ENCODE measurements at places on chromosomes 12 and 14.

DNA sequence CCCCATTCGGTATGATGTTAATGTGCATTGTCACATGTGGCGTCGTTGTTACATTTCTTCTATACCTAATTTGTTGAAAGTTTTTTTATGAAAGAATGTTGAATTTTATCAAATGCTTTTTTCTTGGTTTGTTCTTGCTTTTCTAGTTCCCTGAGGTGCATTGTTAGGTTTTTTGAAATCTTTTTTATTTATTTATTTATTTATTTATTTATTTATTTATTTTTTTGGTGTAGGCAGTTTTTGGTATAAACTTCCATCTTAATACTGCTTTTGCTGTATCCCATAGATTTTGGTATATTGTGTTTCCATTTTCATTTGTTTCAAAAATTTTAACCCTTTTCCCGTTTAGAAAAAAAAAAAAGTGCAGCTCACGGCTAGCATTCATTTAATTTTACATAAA is 121.1 kb upstream of the HMGA2 start:
- H3K36me3 ChIP-seq, result no peaks in the 10 kb centered on the region
- no peak for DNase-seq
- no peaks in the 10 kb centered on the region for H3K27me3 ChIP-seq
- no peak overlapping the region for H3K4me3 ChIP-seq
- no peak overlapping the region for H3K27ac ChIP-seq
- no peaks in the 10 kb centered on the region for H3K4me1 ChIP-seq

DNA sequence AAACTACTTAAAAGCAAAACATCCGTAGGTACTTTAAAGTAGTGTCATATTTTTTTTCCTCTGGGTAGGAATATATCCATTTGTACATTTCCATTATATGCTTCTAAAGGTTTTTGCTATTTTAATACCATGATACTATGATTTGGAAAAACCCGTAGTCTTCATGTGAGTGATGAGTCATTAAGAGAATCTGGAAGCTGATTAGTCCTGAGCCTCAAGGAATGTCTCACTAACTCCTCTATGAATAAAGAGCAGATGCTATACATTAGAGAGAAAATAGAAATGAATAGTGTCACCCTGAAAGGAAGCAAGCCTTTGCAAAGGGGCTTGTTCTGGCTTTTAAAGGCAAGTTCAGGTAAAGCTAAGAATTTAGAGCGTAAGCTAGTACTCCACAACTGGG is 432.1 kb downstream of the CCDC91 start:
- H3K27me3 ChIP-seq, result no peaks in the 10 kb centered on the region
- H3K4me3 ChIP-seq, result no peak overlapping the region
- no peaks in the 10 kb centered on the region for H3K36me3 ChIP-seq
- H3K27ac ChIP-seq, result no peak overlapping the region
- H3K4me1 ChIP-seq, result no peaks in the 10 kb centered on the region
- no peak for DNase-seq

DNA sequence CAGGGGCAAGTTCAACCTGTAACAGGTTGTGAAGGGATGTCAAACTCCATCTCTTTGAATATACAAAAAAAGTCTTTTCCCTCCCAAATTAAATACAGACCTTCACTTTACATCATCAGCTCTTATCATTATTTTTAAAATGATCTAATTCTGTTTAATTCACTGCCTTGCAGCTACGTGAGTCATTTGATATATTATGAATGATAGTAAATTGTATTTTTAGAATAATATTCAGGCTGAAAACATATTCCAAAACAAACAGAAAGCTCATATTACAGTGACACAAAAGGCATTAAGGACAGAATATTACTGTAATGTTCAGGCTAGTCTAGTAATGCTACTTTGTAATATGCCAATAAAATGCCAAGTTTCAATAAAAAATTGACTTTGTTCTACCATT is 53.3 kb downstream of the BCAT1 start:
- no peaks in the 10 kb centered on the region for H3K36me3 ChIP-seq
- no peaks in the 10 kb centered on the region for H3K27me3 ChIP-seq
- no peak overlapping the region for H3K27ac ChIP-seq
- H3K4me3 ChIP-seq, result no peak overlapping the region

DNA sequence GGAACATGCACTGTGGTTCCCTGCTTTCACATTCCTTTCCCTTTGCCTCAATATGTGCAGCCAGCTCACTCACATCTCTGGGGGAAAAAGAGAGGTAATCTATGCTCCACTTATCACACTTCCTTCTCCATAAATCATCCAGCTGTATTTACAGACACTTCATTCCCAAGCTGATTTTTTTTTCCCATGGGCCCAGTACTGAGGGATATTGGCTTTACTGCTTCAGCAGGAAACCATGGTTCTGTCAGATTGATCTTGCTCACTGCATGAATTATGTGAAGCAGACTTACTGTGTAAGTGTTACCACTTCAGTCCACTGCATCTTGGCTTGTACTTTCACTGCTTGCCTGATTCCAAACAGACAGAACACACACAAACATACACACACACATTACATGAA is 555.6 kb downstream of the CCER1 start:
- H3K27ac ChIP-seq, result no peak overlapping the region
- H3K4me3 ChIP-seq, result no peak overlapping the region
- no peaks in the 10 kb centered on the region for H3K4me1 ChIP-seq
- H3K36me3 ChIP-seq, result no peaks in the 10 kb centered on the region
- no peaks in the 10 kb centered on the region for H3K27me3 ChIP-seq

- H3K27ac ChIP-seq, result no peak overlapping the region
- DNase-seq, result no peak
- no peaks in the 10 kb centered on the region for H3K36me3 ChIP-seq
- no peaks in the 10 kb centered on the region for H3K4me1 ChIP-seq
- H3K4me3 ChIP-seq, result no peak overlapping the region
Observed at GRCh38 chr14:56964895-56965294, 154.6 kb upstream of the OTX2 start.

- H3K4me1 ChIP-seq, result no peaks in the 10 kb centered on the region
- no peaks in the 10 kb centered on the region for H3K36me3 ChIP-seq
- H3K27me3 ChIP-seq, result peaks cover 3% of the 10 kb centered on the region
Observed at GRCh38 chr12:109617491-109617890, 43.9 kb downstream of the MVK start.
